Activated T-helper 1 cell treated with anti-CD3 and anti-CD28 coated beads, Interleukin-12 subunit alpha, Interleukin-12 subunit beta, Interleukin-2, Interleukin-4 antibody, amounts not matched to agents 30 ng/mL and 10 ng/mL and 1 ng/mL, durations not matched to agents 14 hours and 24 hours and 36 hours (primary cell): ENCODE measurements at places on chromosomes 12 and 14.

DNA sequence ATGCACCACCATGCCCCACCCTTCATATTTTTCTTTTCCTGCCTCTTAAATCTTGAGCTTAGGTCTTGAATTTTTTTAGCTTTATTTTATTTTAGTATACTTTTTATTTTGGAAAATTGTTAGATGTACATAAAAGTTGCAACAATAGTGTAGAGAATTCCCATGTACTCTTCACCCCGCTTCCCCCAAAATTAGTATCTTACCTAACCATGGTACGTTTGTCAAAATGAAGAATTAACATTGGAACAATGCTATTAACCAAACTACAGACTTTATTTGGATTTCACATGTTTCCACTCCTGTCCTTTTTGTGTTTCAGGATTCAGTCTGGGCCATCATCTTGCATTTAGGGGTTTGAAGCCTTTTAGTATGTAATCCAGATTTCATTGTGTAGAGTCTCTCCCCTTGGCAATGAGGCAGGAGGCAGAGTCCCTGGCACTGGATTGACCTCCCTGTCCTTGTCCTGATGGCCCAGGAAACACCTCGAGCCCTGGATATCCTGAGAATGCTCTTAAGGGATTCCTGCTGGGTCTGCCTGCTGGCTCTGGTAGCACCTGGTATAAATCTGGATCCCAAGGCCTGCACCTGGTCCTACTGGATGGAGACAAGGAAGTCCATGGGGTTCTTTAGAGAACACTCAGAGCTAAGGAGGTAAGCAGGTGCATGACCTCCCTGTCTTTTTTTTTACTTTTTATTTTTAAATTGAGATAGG, 19.9 kb upstream of the CTDSP2 start:
- DNase-seq = no peak

DNA sequence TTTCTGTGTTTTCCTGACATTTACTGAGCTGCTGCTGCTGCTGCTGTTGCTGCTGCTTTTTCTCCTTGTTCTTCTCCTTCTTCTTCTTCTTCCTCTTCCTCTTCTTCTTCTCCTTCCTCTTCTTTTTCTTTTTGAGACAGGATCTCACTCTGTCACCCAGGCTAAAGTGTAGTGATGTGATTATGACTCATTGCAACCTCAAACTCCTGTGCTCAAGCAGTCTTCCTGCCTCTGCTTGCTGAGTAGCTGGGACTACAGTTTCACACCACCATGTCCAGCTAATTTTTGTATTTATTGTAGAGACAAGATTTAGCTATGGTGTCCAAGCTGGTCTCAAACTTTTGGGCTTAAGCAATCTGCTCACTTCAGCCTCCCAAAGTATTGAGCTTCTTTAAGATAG, 95.8 kb downstream of the TMTC3 start:
- DNase-seq = no peak

DNA sequence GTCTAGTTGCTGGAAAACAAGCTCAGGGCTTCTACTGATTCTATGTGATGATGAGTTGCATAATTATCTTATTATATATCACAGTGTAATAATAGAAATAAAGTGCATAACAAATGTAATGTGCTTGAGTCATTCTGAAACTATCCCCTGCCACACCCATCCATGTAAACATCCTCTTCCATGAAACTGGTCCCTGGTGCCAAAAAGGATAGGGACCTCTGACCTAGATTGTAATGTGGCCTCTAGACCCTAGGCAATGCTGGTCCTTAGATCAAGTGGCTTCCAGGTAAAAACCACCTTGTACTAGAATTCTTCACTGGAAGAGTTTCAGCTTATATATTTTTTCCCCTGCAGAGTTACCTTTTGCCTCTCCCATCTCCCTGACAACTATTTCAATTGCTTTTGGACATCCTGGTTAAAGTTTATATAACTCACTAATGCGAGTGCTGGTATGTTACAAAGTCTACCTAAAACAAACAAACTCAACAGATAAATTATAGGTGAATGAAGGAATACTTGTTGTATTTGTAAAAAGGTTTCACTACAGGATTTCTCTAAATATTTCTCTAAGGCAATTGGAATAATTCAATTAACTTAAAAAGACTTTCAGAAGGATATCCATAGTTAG, 462.5 kb downstream of the NAV3 start:
- DNase-seq = no peak

DNA sequence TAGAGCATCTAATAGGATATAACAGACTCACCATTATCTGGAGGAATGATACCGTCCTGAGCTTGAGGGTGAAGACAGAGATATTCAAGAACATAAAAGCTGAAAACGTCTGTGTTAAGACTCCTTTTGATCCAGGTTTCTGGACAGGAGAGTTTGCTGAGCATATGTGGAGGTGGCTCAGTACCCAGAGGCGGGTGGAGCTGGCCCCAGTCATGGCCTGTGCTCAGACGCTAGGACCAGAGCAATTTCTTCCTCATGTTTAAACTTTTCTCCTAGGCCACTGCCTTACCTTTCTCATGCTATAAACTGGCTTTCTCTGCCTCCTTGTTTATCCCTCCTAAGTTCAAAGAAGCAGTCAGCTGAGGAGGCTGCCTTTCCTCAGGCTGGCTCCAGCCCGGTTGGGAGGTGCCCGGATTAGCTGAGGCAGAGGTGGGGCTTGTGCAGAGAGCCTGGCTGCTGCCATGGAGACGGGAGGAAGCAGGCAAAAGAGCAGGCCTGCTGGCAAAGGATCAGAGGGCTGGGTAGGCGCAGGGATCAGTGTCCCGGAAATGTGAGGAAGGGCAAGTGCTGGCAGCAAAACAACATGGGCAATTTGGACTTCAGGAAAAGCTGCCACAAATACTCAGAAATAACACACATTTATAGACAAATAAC, 13.7 kb downstream of the COA8 start:
- DNase-seq = no peak

- no peak for DNase-seq
These were observed 351.7 kb downstream of the TMEM121 start for GRCh38 chr14:105878125-105878524.

- no peak for DNase-seq
These were observed 50.8 kb upstream of the SEL1L start for GRCh38 chr14:81584495-81584894.

DNA sequence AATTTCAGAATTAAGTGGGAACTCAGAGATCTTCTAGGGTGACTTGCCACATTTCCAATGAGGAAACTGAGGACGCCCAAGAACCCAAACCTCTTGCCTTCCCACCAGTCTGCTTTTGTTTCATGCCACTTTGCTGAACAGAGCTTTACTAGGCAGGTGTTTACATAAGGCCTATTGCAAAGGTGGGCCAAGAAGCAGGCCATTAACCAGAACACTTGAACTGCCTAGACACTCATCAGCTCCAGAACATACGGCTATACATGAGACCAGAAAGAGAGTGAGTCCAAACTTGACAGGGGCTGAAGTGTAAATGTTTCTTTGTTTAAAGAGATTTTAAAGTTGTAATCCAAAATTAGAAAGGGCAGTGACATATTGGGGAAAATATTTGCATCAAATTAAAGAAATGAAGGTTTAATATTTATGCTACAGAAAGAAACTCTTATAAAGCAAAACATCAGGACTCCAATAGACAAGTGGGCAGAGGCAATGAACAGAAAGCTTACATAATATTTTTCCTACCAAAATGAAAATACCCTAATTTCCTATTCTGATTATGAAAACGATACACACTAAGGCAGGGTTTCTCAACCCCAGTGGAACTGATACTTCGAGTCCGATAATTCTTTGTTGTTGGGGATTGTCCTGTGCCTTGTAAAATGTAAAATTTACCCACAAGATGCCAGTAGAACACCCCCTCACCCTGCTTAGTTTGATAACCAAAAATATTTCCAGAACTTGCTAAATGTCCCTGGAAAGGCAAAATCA, 11.7 kb downstream of the BATF start:
- no peak for DNase-seq

DNA sequence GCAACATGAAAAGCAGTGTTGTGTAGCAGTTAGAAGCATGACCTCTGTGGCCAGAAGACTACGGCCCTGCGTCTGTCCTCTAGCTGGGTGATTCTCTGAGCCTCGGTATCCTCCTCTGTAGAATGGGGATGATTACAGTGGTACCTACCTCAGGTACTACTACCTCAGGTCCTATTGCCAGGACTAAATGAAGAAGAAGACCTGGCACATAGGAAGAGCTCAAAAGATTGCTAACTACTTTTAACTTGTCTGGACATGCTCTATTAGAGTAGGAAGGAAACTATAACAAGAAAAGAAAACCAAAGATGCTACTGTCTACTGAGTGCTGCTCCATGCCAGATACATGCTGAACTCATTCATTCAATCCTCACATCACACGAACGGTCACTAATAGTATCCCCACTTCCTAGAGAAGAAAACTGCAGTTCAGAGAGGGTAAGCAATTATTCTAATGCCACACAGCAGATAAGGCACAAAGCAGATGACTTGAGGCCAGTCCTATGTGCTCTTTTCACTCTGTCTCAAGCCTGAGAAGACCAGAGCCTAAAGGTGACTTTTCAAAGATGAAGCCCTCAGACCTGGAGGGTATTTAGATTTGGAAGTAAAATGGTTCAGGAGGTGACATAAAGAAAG, 108.1 kb upstream of the HIF1A start:
- DNase-seq = no peak

GRCh38 chr12:122167356-122167925, 6.6 kb downstream of the IL31 start:
- no peak for DNase-seq

DNA sequence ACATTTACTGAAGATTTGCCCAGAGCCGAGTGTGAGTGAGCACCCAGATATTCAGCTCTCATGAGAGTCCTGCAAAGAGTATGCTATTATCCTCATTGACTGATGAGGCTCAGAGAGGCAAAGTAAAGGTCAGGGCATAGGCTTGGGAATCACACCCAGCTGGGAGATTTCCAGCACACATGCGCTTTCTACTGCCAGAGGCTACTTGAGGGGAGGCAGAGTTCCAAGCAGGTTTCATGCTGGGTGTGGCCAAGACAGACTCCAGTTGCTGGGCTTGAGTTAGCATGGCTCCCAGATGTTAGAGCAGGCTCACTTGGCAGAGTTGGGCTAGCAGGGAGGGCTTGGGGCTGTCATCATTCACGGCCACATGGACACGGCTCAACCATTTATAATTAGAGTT, 14.4 kb upstream of the FAM181A start:
- DNase-seq = no peak

DNA sequence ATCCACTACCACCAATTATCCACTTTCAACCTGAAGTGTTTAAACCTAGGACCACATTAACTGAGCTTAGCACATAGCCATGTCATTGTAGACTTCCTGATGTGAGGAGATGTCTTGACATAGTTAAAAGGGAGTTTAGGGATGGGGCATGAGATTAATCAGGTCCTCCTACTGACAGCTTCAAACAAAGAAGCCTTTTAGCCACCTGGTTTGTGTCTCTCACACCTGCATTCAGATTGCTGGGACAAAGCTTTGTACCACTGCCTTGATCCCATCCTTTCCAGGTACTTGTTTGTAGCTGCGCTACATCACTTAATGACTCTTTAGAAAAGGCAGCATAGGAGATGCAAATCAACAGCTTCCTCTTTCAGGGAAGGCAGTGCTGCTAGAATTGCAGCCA, 340.7 kb upstream of the DDHD1 start:
- no peak for DNase-seq

DNA sequence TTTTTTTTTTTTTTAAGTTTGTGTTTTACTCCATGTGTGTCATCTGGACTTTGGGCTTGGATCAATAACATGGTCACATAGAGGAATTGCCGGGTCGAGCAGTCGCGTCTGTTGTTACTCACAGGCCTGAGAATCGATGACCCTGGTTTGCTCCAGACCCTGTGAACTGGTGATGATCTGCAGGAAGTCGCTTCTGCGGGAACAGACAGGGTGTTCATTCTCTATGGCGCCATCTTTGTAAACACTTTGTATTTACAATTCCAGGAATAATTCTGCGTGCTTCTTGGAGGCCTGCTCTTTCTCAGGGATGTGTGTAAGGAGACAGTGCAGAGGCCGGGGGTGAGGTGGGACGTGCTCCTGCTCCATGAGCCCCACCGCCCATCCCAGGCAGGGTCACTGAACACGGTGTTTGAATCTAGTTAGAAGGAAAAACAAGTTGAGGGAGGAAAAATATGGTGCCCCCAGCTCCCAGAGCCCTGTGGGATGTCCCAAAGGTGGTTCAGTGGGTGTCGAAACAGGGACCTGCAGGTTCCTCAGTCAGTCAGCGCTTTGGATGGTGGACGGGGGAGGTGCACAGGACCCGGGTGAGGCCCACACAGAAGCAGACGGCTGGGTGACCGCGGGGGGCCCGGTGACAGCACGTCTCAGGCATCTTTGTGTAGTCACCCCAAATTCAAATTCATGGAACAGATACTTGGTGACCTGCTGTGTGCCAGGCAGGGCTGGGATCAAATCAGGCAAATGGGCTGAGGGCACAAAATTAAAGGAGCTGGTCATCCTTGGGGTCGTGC, 58.8 kb downstream of the ADGRD1 start:
- no peak for DNase-seq

DNA sequence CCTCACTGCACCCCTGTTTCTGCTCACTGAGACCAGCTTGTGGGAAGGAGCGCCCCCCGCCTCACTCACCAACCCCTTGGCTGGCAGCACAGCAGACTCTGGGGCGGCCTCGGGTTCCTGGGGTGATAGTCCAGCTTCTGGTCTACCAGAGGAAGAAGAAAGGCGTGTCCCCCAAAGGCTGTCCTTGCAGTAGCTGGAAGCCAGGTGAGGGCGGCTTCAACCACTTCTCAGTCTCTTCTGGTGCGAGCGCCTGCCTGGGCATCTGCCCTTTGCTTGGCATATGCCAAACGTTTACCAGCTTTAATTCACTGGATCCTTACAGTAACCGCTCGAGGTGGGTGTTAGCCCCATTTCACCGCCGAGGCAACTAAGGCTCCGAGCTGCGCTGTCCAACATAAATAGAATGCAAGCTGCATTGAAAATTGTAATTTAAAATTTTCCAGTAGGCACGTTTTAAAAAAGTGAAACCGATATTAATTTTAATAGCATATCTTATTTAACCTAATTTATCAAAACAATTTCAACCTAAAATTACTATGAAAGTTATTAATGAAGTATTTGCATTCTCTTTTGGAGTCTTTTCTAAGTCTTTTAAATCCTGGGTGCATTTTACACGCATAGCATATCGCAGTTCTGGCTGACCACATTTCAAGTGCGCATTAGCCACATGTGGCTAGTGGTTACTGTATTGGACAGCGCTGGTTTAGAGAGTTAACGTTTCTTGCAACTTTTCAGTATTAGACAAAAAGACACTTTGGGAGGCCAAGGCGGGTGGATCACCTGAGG, 872 bp downstream of the FAM177A1 start:
- DNase-seq = no peak

DNA sequence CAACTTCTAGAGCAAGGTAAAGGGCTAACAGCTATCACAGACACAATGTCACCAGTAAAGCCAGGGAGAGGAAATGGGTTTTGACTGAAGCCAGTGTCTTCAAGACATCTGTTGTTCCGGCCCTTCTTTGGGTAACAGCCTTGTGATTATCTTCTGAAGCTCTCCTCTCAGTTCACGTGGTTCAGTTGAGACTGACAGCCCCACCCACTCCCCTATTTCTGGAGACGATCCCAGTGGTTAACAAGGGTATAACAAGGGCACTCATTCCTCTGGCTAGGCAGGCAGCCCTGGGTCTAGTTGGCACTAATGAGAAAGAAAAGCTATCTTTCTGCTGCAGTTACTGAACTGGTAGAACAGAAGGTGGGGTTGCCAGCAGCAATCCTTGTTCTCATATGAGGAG, 6.9 kb downstream of the GNPTAB start:
- peak; percentile 62 for DNase-seq

- no peak for DNase-seq
These were observed 32.7 kb downstream of the DDX47 start for GRCh38 chr12:12845794-12846243.
